ENCODE measurements at places on chromosomes 16 and 17.

- no peak for DNase-seq
These were observed 33.3 kb upstream of the FOXF1 start for GRCh38 chr16:86476956-86477534.

GRCh38 chr17:7147772-7148171, 31.4 kb downstream of the ASGR1 start:
- peak; percentile 16 for DNase-seq

GRCh38 chr17:35243561-35244340, 879 bp downstream of the SLFN5 start:
- DNase-seq: peak; percentile 74

DNA sequence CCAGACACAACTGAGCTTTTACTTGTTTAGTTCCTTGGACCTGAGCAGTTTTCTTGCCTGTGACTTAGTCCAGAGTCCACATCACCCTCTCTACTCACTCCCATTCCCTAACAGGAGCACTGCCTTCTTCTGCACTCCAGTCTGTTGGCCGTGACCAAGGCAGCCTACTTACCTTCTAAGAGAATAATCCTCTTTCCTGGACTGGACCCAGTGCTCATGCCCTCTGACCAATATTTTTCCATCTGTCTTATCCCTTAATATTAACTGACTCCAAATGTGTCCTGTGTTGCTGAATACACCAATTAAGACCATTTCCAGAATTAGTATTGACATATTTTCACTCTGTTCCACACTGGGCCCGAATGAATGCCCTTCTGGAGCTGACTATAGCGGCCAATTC, 681.0 kb upstream of the KIF2B start:
- DNase-seq: no peak

DNA sequence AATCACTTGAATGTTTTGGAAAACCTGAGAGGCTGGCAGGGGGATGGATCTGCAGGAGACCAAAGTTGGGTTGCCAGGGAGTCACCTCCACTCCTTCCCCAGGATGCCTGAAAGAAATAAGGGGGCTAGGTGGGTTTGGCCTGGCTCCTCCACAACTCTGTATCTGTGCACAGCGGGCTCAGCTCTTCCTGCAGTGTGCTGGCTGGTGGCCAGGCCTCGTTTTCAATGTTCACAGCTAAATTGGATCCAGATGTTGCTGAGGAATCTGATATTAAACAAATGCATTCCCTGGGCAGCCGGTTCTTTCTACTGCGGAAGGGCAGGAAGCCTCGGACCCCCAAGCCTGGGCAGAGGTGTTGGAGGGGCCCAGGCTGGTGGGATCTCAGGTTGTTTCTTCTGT, 106.2 kb downstream of the N4BP1 start:
- no peak for DNase-seq

- DNase-seq: no peak
These were observed at the start of gene VMO1 for GRCh38 chr17:4786106-4786511. Gene VMO1, minus strand, starts transcription at chr17:4786364. Its CDS starts 12 bp downstream, at chr17:4786352.

- peak; percentile 33 for DNase-seq
These were observed 1.3 kb downstream of the CDR2 start for GRCh38 chr16:22372882-22373661.

DNA sequence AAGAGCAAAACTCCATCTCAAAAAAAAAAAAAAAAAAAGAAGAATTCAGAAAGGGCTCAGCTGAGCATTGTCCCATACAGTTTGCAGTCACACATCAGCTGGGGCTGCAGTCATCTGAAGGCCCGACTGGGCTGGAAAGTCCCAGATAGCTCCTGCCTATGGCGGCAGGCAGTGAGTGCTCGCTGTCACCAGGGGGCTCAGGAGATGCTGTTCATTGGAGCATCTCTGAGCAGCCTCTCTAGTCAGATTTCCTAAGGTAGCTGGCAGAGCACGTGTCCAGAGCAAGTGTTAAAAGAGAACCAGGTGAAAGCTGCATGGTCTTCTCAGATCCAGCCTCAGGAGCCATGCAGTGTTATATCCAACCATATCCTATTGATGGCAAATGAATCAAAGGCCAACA, 75.8 kb downstream of the WSCD1 start:
- DNase-seq: no peak

- DNase-seq: no peak
These were observed 47.8 kb upstream of the GCSH start for GRCh38 chr16:81143921-81144471.

DNA sequence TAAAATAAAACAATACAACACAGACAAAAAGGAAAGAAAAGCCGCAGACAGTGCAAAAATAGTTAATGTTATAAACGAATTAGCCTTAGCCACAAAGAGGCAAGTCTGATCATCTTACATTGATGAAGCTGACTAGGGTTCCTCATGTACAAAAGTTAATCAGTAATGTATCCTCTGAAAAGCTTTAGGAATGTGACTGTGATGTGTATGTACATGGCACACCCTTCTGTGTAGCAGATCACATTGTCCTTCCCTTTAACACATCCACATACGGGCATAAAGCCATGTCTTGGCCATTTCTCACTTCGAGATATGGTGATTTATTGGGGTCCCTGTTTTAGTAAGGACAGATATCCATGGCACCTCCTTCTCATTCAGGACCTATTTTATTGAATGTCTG, 1327.5 kb upstream of the CDH8 start:
- DNase-seq: no peak

- no peak for DNase-seq
These were observed 21.3 kb upstream of the PIK3R6 start for GRCh38 chr17:8888704-8889302.

- DNase-seq: no peak
These were observed 1.3 kb downstream of the SBK1 start for GRCh38 chr16:28293601-28293960.

- DNase-seq: no peak
These were observed 84.9 kb upstream of the SDK2 start for GRCh38 chr17:73729101-73729500.

GRCh38 chr16:24822542-24822941, 23.2 kb upstream of the SLC5A11 start:
- DNase-seq: no peak

- DNase-seq: no peak
These were observed 52.0 kb downstream of the MAP2K6 start for GRCh38 chr17:69466451-69466850.

DNA sequence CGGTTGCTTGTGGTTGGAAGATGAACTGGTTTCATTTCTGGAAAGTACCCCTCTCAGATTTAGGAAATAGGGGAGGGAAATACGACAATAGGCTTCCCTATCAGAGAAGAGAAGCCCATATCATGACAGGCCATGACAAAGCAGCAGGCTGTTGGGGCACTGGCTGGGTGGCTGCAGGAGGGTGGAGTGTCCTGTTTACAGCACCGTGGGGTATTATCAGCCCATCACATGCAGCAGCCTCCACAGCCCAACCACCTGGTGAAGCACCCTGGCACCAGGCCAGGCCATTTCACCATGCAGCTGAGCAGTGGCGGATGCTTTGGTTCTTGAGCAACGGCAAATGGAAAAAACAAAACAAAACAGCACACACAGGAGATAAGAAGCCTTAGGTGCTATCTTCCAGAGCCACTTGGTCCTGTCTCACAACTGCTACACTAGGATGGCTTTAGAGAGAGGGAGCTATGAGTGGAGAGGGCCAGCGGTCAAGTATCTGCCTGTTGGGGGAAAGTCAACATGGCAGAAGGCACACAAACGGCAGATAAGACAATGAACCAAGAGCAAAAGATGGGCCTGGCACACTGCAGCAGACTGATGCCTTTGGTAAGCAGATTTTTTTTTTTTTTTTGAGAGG, 24.2 kb downstream of the FAM117A start:
- DNase-seq: peak; percentile 99

- DNase-seq: no peak
These were observed 40.9 kb downstream of the FBXL20 start for GRCh38 chr17:39360537-39360936.

DNA sequence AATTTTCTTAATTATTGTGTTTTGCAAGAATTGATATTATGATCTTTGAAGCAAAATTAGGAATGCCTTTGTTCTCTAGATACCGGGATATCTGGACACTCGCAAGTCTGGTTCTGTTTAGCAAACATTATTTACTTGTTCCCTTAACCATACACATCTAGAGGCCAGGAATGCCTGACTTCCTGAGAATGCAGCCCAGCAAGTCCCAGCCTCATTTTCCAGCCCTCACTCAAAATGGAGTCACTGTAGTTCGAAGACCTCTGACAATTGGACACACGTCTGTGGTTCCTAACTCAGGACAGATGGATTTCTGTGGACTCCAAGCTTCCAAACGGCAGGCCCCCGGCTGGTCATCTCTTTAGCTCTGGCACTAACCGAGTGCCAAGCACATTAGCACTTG, 355.4 kb upstream of the RBFOX1 start:
- no peak for DNase-seq

- DNase-seq: no peak
These were observed 221.2 kb downstream of the SOX9 start for GRCh38 chr17:72342061-72342460.

DNA sequence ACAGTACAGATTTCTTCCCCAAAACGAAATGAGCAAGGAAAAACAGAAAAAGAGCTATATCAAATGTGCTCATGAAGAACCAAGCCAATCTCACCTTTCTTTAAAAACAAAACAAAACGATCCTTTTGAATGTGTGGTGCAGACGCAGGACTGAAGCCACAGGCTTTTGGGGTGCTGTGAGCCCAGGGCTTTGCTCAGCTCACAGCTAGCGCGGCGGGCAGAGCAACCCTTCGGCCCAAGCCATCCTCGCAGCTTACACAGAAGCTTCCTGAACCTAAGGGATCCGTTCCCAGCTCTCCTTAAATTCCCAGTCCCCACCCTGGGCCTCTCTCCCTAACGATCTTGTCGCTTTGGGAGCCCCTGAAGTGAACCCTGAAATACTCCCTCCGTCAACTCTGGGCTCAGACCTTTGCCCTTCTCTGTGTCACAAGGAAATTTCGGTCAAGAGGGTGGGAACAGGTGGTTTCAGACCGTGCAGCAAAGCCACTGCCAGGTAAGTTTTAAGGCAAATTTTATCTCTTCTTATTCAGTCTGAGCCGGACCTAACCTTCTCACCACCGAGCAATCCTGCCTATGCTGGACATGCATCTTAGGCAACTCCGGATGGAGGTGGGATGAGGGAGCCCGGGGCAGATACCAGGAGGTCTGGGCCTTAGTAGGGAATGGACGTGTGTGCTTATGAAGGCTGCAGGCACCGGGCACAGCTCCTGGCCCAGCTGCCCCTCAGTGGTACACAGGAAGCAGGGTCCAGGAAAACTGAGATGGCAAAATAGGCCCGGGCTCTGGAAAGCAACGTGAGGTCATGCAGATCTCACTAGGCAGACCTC, 52.0 kb downstream of the COTL1 start:
- DNase-seq: no peak

DNA sequence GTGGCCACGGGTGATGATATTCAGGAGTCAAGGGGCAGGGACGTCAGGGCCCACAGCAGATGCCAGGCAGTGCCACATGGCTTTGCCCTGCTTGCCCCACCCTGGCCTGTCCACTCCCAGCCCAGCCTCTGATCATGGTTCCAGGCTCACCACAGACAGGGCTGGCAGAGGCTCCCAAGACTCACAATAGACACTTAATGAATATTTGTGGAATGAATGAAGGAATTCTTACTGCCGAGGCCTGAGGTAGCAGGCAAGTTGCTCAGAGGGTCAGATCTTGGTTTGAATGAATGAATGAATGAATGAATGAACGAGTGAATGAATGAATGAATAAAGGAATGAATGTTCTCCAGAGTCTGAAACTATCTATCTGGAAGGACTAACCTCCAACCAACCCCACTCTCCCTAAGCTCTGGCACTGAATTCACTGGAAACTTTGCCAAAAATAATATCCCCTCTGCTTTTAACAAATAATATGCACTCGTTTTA, 60.9 kb downstream of the RAI1 start:
- no peak for DNase-seq

DNA sequence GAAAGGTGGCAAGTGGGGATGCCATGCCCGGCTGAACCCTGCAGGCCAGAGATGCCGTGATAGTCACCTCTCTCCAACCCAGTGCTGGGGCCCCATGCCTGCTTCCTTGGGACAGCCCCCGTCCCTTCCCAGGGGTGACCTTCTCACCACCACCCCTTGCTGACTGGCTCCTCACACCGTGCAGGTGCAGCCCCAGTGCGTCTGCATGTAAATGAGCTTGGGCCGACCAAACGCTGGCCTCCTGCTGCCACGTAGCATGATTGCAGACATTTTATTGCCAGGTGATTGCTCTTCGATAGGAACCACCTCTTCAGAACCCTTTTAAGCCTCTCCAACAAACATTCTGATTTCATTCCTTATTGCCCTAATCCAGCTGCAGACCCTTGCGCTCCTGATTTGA, 32.5 kb downstream of the ASIC2 start:
- DNase-seq: no peak

GRCh38 chr17:680529-680928, 34.1 kb downstream of the VPS53 start:
- DNase-seq: no peak

- DNase-seq: no peak
These were observed 85.7 kb downstream of the PLCG2 start for GRCh38 chr16:81864646-81865382.
